ENCODE measurements at places on chromosomes 1 and 21.

DNA sequence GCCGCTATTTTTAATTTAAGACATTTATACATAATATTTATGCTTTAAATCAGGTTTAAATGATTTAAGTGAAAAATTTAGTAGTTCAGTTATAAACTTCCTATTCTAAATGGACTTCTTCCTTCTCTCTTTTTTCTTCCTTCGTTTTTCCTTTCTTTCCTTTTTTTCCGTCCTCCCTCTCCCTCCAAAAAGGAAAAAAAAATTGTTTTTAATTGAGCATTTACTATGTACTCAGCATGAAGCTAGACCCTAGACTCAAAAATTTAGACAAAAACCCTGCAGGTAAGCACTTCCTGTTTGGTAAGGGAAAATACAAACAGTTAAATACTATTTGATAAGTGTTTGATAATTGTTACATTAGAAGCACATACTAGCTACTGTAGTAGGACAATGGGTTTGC is 2.6 kb upstream of the TM2D1 start:
- no peak for DNase-seq

- no peak for DNase-seq
Observed at GRCh38 chr1:57222307-57222706, 201.6 kb downstream of the DAB1 start.

DNA sequence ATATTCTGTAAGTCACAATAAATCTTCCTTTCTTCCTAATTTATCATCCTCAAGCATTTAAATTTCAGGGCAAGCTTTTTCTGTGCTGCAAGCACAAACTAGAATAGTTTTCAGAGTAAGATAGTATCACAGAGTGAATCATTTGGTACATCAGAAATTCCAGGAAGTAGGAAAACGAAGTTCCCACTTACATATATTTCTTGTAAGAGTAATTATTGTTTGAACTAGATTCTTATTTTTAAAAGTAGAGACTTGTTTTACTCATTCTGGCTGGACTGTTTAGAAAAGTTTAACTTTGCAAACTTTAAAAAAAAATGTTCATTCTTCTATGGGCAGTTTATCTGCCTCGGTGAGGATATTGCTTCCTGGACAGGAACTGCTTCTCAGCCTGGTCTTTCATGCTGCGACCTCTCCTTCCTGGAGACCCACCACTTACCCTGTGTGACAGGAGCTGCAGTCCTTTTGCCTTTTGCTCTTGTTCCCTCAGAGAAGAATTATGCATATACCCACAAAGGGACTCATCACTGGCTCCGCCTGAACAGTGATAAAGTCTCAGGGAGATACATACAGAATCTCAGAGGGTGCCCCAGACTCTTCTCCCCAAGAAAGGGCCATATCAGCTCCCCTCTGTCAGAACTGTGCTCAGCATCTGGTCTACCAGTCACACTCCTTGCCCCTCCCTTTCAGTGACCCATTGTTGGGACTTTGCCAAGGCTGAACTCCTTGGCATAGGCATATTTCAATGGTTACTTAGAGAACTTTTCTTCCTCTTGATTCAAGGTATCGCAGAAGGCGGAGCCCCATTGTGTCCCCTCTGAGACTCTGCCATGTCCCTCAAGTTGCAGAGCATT is 102.7 kb upstream of the CD55 start:
- DNase-seq: no peak

DNA sequence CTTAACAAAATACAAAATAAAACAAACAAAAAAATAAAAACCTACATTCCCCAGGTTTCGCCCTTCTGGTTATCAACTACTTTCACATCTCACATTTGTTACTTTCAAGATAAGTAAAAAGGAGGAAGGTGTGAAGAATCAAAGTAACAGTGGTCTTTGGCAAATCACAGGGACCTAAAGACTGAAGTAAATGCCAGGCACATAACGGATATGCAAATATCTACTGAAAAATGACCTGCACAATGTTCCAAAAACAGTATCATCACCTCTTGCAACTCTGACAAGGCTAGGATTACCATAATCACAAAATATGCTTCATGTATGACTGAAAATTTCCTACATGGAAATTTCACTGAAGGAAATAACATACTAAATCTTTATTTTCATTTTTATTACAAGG is 29.3 kb downstream of the COP1 start:
- no peak for DNase-seq

DNA sequence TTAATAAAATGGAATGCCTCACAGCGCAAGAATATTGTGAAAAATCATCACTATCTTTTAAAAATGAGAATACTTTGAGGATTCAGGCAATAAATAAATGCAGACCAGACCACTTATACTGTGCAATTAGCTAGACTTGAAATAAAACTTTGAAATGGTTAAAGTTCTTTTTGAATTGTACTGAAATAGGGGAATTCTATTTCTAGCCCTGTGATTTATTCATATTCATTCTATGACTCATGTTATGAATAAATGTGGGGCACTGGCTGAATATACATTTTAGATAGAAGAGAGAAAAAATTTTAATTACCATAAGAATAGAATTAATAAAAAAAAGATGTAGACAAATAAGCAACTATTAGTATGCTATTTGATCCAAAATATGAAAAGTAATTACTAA is 16.4 kb upstream of the USP25 start:
- DNase-seq: no peak

DNA sequence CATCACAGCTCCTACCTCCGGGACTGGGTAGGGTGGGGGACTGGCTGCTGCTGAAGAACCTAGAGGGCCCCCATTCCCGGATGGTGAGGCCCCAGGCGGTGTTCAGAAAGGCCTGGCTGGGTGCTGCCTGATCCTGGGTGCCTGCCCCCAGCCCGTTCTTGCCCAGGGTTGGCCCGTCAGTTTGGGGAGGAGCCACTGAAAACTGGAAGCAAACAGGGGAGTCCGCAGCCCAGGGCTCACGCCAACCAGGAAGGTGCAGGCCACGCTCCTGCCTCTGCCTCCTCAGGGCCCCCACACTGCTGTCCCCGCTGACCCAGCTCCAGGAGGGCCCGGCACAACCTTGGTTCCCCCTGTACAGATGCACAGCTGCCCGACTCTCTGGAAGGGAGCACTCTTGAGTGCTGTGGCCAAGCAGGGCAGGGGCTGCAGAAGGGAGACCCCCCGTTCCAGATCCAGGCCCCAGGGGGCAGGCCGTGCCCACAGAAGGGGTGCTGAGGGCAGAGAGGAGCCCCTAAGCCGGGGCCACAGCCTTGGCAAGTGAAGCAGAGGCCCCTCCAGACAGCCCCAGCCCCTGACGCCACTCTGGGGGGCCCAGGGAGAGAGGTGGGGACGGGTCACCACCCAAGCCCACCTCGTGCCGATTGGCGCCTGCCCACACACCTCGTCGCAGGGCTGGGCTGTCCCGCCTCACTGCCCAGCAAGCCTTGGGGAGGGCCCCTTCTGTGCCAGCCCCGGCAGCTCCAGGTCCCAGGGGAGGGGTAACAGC is 5.5 kb downstream of the C1QTNF12 start:
- DNase-seq: no peak

- DNase-seq: no peak
Observed at GRCh38 chr1:109906160-109906838, 4.3 kb upstream of the CSF1 start.

DNA sequence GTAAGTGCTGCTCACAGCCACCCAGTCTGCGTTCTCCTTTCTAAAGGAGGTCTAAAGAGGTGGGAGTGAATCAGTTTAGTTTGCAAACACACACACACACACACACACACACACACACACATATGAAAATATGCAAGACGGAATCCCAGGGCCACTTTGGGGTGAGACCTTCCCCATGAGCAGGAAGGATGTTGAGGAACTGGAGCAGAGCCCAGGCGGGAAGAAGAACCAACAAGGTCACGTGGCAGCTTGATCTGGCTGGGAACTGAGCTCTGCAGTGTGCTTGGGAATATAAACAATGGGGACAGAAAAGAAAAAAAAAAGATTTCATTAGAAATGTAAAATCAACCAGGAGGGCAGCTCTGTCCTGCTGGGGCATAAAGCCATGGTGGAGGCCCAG is 32.6 kb downstream of the OR2G3 start:
- no peak for DNase-seq

GRCh38 chr1:242065813-242066212 is 66.9 kb upstream of the MAP1LC3C start:
- DNase-seq: no peak

DNA sequence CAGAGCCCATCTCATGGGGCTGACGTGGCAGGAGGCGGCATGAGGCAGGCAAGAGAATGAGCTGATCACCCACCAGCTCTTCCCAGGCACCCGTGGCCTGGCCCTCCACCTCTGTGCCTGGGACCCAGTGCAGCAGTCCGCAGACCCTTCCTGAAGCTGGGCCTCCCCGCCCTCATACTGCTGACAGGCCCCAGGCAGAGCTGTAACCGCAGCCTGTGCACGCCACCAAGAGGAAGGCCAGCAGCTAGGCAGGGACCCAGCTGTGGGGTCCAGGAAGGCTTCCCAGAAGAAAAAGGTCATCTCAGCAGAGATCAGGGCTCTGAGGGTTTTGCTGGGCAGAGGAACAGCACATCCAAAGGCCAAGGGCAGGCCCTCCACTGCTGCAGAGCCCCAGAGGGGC is 9.8 kb upstream of the MTFR1L start:
- DNase-seq: no peak

DNA sequence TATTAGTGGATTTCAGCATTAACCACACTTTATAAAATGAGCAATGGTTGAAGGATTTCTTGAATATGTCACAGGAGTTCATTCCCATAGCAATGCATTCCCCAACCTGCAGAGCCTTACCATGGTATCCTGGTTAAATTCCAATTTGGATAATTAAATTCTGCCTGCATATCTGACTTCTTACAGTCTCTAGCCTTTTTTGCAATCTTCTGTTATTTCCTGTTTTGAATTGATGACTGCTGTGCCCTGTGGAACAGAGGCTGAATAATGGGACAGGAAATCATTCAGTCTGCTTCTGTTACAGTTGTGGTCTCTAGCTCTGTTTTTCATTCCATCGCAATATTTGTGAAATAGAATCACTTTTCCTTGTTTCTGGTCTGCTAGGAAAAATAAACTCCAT is 1823.9 kb downstream of the PLA2G4A start:
- peak; percentile 93 for DNase-seq

- no peak for DNase-seq
Observed at GRCh38 chr21:44999428-44999971, 59.7 kb downstream of the SLX9 start.

DNA sequence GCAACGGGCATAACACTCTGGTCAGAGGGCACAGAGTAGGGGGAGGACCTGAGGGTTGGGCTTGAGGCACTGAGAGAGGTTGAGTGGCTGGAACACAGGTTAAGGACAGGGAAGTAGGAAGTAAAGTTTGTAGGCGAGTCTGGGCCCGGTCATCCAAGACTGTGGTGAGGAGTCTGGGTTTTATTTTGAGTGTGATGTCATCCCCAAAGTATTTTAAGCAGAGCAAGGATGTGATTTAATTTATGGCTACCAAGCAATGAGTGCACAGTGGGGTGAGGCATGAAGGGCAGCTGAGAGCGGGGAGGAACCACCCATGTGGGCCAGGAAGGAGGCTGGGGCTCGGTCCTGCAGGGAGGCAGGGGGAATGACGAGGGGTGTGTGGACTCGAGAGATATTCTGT is 11.2 kb upstream of the VWA5B1 start:
- DNase-seq: no peak

- no peak for DNase-seq
Observed at GRCh38 chr1:59071289-59071688, 225.6 kb upstream of the FGGY start.

GRCh38 chr1:27074175-27074780 is 61.6 kb upstream of the TENT5B start:
- DNase-seq: no peak

DNA sequence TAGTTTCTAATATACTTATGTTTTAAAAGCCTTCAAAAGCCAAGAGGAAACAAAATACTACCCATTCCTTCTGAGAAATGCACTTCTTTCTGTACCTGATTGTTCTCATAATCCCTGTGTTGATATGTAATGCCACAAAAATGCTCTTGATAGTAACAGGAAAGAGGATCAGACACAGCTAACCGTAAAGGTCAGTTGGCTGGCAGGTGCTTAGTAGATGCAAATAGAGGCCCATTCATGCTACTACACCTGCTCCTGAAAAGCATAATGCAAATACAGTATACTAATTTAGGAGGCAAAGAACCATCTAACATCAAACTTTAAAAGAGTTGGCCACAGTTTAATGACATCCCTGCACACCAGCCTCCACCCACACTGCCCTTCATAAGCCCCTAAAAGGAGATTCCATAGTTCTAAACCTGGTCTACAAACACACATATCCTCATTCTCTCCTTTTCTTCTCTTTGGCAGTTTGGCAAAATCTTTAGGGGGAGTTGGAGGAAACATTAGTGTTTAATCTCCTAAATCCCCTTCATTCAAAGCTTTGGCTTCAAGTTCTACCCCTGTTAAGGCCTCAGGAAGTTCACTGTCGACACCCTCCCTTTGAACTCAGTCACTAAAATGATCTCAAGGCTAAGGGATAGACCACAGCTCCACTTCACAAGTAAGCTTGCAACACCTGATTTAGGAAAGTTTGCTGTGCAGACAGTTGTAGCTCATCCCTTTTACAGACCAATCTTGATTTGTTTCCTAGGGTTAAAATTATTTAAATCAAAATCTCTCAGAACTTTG is 2.9 kb upstream of the CD46 start:
- DNase-seq: no peak

DNA sequence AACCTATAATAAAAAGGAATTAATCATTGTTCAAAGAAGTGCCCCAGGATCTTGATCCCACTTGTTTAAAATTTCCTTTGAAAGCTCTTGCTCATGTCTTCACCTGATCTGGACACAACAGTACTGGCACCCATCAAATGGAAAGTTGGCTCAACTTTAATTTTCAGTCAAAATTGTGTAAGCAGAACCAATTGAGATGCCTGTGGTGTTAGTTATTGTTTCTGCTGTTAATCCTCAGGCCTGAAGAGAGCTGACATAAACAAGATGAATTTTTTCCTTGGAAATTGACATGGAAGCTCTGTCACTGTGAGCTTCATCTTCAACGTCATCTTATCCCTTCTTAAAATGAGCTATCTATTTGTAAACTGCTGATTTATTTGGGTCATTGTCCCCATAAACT is 88.3 kb upstream of the TNFSF4 start:
- no peak for DNase-seq
